DMS 273 treated with DMSO at 0.1 percent for 48 hours (cell line): ENCODE measurements at places on chromosomes 11 and 22.

DNA sequence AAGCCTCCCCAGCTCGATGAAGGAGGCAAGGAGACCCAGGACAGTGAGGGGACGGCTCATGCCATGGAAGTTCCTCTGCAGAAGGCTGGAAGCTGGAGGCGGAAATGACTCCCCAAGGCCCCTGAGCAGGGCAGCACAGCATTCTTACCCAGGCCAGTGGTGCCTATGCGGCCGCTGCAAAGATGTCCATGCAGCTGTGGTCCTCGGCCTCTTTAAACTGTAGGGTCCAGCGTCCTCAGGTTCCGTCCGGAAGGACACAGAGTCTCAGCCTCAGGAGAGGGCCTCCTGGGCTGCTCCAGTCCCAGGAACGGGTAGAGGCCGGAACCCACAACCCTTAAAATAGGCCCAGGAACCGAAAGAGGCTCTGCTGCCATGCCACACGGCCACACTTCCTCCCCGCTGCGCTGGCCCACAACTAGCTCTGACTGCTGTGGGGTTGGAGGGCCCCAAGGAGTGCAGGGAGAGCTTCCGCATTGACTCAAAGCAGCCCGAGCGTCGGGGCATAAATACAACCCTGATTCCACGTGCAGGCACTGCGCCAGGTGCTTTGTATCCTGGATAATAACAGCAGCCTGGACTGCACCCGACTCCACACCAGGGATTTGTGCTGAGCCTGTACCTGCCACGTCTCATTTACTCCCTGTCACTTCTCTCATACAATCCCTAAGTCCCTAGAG is 5.5 kb downstream of the KIAA0930 start:
- DNase-seq, result no peak

GRCh38 chr22:50506611-50507420 is 686 bp downstream of the LMF2 start:
- no peak for DNase-seq

GRCh38 chr11:94111241-94111640 is 17.4 kb upstream of the PANX1 start:
- no peak for DNase-seq

GRCh38 chr11:92204731-92205130 is 19.9 kb upstream of the FAT3 start:
- no peak for DNase-seq

DNA sequence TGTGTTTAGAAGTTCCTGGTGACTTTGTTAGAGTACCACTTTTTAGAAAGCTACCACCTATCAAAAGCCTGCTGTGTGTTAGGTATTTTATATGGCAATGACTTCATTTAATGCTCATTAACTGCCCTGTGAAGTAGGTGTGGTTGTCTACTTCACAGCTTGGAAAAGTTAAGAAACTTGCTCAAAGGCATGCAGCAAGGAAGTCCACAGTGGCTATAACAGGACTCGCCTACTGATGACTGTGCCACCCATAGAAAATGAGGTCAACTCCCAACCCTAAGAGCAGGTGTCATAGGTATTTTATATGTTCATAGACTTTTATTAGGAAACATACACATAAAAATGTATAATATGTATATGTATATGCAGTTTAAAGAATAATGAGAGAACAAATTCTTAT is 125.2 kb upstream of the PAX6 start:
- no peak for DNase-seq
